ENCODE measurements at places on chromosomes 6 and 20.

DNA sequence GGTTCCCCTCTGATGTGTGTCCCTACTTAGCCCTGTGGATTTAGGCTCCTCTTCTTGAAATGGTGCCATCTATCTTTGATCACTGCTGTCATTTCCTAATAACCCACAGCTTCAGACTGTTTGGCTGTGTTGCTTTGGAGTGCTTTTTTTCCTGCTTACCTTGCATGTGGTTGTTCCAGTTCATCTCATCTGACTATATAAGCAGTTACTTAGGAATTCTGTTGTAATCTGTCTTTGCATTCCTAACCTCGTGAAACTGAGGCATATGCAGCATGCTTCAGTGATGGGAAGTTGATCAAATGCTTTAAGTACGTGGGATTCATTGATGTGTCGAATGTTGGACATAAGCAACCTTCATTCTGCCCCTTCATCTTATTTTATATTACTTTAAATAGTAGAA is 115.8 kb upstream of the FLRT3 start:
- DNase-seq, result no peak

DNA sequence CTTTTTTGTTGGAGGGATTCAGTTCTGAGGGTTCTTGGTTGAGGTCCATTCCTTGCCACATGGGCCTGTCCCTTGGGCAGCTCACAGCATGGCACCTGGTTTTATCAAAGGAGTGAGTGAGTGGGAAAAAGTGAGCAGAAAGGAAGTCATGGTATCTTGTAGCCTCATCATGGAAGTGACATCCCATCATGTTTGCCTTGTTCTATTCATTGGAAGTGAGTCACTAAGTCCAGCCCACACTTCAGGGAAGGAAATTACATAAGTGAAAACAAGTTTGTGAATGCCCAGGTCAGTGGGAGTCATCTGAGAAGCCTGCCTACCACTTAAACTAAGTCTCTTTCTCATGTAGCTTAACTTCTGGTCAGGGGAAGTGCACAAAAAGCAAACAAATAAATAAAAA is 32.8 kb upstream of the ZNFX1 start:
- DNase-seq, result no peak

DNA sequence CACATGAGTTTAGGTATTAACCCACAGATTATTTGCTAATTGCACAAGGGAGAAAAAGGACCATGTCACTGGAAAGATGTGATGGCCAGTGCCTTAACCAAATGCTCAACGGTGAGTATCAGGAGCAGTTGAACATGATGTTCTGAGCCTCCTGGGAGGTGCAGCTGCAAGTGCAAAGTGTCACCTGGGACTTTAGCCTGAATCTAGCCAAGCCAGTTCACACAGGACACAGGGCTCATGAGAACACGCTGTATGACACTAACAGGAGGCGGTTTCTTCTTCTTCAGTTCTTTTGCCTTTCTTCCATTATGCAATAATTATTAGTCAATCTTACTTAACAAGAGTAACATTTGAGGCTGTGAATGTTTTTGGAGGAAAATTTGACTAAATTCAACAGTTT is 225.3 kb downstream of the THBS2 start:
- no peak for DNase-seq

DNA sequence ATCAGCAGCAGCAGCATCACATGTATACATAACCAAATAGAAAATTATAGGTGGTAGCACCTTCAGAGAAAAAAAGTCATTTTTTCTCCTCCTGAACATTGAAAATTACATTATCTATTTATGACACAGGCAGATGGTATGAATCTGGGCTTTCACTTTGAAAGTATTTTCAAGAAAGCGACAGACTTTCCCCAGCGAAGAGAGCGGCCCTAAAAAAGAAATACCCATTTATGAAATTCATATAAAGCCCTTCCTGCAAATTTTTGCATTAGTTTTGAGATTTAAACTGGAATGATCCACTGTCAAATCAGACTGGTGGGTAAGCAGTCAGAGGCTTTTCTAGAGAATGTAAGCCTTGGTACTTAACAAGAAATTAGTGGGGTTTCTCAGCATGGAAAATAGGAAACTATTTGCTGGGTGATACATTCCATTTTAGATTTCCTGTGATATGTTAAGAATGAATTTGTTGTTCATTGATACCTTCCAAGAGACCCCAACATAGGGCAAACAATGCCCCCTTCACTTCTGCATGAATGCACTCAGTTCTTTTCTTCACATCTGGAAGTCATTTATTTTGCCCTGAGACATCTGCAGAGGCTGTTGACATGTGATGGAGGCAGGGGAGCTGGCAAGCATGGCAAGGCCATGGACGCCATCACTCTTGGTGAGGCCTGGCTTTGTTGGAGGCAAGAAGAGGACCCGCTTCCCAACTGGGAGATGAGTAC is 147.0 kb downstream of the LINC00237 start:
- no peak for DNase-seq

DNA sequence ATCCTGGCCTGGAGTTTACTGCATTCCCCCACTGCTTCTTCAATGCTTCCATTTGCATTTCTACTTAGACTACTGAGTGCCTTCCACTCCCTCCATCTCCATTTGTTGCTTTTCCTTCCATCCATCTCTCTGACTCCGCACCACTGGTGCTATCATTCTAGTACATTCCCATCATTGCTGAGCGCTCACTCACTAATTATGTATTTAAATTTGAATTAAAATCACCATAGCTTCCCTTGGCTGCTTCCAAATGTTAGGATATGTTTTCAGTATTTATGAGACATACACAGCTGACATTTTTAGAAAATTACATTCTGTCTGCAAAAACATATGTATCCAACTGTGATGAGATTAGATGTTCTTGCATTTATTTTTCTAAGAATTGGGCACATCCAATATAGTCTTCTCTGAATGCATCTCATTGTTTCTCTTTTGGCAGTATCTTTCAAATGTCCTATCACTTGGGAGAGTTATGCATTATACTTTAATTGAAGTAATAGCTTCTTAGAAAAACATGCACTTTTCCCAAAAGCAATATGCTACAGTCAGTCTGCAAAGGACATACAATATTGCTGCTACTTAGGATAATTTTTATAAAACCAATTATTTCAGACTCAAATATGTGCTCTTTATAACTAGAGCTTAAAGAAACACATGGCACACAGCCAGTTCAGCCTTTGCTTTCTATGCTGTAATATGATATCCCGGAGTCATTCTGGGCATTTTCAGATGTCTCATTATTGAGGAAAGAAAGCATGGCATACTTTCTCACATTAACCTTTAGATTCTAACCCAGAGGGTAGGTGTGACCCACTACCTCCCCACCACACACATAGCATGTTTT is 12.1 kb upstream of the COL21A1 start:
- no peak for DNase-seq

- no peak for DNase-seq
Observed at GRCh38 chr6:153084393-153084792, 46.7 kb downstream of the RGS17 start.

GRCh38 chr6:54988576-54988975 is 142.0 kb downstream of the FAM83B start:
- DNase-seq, result no peak

- no peak for DNase-seq
Observed at GRCh38 chr20:10954137-10954840, 280.5 kb upstream of the JAG1 start.

DNA sequence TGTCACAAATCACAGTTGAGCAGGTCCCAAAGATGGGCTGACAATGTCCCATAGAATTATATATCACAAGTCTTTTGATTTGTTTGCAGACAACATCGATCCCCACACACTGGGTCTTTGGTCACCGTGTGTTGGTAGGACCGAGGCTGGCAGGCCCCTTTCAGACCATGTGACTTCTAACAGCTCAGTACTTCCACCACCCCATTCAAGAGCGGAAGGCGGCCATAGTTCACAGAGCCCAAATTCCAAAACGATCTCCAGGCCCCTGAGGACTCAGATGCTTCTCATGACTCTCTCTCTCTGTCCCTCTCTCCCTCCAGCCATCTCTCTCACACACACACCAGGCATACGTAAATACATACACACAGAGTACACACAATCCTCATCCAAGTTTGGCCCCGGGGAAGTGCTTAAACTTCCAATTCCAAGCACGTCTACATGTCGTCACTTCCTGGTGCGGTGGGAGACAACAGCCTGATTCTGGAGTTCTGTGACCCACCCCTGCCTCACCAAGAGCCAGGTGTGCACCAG is 155.9 kb upstream of the INSM1 start:
- DNase-seq, result no peak

- no peak for DNase-seq
Observed at GRCh38 chr6:152588456-152588855, 48.7 kb downstream of the SYNE1 start.

DNA sequence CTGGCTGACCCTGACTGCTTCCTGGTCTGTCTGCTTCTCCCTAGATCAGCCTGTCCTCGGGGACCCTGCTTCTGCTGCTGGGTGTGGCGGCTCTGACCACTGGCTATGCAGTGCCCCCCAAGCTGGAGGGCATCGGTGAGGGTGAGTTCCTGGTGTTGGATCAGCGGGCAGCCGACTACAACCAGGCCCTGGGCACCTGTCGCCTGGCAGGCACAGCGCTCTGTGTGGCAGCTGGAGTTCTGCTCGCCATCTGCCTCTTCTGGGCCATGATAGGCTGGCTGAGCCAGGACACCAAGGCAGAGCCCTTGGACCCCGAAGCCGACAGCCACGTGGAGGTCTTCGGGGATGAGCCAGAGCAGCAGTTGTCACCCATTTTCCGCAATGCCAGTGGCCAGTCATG is 6.3 kb downstream of the NRSN2 start:
- no peak for DNase-seq

DNA sequence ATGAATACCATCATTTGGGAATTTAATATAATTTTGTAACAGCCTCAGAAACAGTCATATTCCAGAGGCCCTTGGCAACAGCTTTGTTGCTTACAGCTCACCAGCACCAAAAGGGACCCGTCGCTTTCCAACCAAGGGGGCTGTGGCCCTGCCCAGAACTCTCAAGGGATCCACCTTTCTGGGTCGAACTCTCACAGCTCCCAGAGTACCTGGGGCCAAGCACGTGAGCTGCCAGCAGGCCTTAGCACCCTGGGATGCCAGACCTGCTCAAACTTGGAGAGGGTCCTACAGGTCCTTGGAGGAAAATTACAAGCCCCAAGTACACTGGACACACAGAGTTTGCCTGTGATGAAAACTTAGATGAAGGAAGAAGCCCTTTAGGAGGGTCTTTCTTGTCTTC is 66.6 kb downstream of the SNX5 start:
- no peak for DNase-seq

- no peak for DNase-seq
Observed at GRCh38 chr6:135831016-135831415, 20.5 kb upstream of the PDE7B start.

- no peak for DNase-seq
Observed at GRCh38 chr6:7139835-7140470, 32.2 kb downstream of the RREB1 start.

- no peak for DNase-seq
Observed at GRCh38 chr20:5970381-5970780, 19.9 kb downstream of the MCM8 start.

GRCh38 chr20:63223121-63223825 is 7.3 kb upstream of the YTHDF1 start:
- DNase-seq, result peak; percentile 19

DNA sequence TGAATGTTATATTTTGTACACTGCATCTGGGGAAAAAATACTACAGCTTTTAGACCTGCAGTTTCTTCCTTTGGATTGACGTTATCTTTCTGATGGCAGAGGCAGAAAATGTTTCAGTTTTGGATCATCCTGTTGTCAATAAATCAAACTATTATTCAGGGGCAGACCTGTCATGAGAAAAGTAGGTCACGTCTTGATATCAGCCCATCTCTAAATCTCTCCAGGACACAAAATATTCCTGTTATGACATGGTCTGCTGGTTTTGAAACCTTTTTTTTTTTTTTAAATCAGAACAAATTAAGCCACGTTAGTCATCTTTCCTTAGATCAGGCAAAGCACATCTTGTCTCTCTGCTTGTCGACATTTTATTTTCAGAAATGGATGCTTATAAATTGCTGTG is 24.0 kb downstream of the IL20RA start:
- DNase-seq, result no peak

DNA sequence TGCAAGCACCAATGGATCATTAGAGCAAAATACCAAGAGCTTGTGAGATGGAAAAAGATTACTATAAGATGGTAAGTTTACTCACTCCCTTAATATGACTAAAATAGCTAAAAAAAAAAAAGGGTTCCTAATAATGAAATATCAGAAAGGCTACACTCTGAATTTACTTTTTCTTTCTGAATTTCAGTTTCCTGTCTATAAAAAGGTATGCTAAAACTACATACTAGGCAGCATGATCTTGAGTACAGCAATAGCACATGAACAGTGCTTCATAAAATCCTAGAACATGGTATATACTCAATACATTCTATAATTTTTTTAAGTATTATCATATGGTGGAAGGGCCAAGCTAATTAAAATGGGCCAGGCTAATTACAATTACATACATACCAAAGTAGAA is 24.0 kb upstream of the FAM135A start:
- no peak for DNase-seq

DNA sequence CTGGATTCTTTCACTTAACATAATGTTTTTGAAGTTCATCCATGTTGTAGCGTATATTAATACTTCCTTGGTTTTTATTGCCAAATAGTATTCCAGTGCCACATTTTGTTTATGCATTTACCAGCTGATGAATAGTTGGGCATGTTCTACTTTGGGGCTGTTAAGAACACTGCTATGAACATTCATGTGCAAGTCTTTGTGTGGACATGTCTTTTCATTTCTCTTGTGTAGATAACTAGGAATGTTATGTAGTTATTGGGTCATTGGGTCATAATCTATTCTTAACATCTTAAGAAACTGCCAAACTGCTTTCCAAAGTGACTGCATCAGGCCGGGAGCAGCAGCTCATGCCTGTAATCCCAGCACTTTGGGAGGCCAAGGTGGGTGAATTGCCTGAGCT is 43.8 kb upstream of the GLP1R start:
- no peak for DNase-seq

GRCh38 chr6:140051521-140052512 is 677.4 kb upstream of the CITED2 start:
- no peak for DNase-seq
